ENCODE measurements at places on chromosomes 16 and 17.

DNA sequence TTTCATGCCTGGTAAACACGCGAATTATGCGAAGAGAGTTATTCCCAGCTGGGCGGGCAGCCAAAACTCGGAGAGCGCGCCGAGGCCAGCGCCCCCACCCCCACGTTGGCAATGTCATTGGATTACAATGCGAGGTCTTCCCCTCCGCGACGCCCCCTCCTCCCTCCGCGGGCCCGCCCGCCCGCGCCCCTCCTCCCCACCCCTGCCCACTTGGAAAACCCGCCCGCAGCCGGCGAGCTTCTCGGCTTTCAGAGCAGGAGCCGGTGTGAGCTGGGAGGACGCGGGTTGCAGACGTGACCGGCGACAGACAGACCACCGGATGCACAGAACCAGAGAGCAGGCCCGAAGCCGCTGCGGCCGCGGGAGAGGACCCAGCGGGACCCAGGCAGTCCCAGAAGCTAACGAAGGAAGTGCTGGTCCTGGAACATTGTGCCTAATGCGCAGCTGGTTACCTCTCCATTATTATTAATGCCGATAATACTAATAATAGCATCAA, 4.0 kb downstream of the NOG start:
- DNase-seq: no peak

DNA sequence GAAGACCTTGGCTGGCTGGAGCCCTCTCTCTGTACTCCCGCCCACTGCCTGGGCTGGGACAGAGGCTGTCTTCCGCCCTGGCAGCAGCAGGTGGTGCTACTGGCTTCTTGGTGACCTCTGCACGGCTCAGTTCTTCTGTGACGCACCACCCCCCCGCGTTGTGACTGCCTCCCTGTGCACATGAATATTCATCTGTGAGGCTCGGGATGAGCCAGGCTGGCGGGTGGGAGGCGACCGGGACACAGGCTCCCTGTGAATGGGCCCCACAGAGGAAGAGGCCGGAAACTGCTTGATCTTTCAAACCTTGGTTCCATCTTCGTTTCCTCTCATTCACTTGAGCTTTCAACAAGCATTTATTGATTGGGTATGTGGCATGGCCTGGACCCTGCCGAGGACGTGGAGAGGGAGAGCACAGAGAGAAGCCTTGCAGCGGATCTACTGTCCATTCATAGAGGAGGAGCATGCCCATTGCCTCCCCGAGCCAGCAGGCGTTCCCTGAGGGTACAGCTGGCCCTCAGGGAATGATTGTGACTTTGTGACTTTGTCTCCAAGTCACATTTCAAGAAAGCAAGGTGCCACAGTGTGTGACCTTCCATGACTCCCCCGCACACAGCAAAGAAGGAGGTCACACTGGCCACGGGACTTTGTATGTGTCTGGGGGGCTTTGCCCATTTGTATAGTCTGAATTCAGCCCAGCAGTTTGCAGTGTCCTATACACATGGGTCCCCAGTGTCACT, 45.0 kb downstream of the B9D1 start:
- DNase-seq: peak; percentile 77

- peak; percentile 10 for DNase-seq
Observed at GRCh38 chr17:62723842-62724241, 84.3 kb downstream of the MARCHF10 start.

DNA sequence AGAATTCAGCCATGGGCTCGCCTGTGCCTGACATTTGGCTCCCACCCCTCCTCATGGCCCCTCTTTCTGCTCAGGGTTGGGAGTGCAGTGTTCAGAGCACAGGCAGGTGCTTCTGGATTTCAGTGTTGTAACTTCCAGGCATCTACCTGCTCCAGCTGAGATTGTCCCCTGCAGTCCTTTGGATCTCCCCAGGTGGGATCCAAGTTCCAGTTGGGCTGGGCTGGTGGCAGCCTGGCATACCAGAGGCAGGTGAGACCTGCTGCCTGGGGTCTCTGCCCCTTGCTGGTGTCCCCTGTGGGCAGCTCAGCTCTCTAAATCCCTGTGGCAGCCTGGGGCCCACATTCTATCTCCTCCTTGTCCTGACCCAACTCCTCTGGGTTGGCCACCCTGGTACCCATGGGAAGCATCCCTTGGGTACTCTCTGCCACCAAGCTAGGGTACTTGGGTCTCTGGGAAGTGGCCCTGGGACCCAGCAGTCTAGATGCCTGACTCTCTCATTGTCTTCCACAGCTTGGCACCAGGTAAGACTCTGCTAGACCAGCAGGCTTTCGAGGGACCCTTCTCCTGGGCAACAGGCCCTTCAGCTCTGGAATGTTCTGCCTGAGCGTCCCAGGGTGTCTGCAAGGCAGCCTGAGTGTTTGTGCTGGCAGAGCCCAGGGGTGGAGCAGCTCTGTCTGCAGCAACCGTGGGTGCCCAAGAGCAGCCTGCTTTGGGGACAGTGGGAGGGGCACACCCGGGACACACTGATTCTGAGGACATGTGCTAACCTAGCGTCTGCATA, 42.5 kb downstream of the DNAH17 start:
- DNase-seq: no peak

DNA sequence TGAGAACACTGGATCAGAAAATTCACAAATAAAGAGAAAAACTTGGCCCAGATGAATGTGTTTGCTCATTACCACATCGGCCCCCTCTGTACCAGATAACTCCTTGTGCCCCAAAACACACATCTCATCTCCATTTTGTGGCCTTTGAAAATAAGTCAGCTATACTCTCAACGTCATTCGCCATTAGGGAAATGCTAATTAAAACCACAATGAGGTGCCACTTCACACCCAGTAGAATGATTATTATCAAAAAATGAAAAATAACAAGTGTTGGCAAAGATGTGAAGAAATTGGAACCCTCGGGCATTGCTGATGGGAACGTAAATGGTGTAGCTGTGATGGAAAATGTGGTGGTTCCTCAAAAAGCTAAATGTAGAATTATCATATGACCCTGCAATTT, 34.6 kb upstream of the AKTIP start:
- DNase-seq: no peak
